Activated B cell treated with CpG ODN at 0.5 μM for 24 hours (primary cell): ENCODE measurements at places on chromosomes 7 and 10.

DNA sequence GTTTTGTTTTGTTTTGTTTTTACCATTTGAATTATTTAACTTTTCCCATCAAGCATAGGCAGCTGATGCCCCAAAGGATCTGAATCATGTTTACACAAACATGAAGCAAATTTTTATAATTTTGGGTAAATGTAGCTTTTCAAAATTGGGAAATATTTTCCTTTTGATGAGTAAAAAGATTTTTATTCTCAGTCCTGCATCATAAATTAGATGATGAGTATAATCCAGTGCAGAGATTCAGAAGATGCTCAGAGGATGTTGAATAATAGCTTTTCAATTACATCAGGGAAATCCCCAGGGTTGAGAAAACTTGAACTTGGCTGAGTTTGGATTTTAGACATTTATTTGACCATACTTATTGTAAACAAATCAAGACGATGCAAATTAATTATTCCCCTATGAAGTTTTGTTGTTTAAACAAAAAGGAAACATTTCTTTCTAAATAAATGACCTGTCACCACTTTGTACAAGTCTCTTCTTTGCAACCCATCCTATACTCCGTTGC lies 121.7 kb downstream of the FAM204A start:
- no peaks in the 10 kb centered on the region for H3K4me1 ChIP-seq
- DNase-seq: no peak
- no peaks in the 10 kb centered on the region for H3K36me3 ChIP-seq
- no peak overlapping the region for H3K27ac ChIP-seq
- H3K27me3 ChIP-seq: no peaks in the 10 kb centered on the region
- H3K4me3 ChIP-seq: no peak overlapping the region

- H3K4me3 ChIP-seq: no peak overlapping the region
- H3K27ac ChIP-seq: no peak overlapping the region
- H3K36me3 ChIP-seq: peaks cover 26% of the 10 kb centered on the region
- H3K27me3 ChIP-seq: no peaks in the 10 kb centered on the region
- peaks cover 4% of the 10 kb centered on the region for H3K4me1 ChIP-seq
These were observed 67.2 kb downstream of the ATAD1 start for GRCh38 chr10:87750817-87751216.

- no peak overlapping the region for H3K27ac ChIP-seq
- H3K27me3 ChIP-seq: peaks cover 2% of the 10 kb centered on the region
- H3K4me3 ChIP-seq: no peak overlapping the region
- H3K4me1 ChIP-seq: no peaks in the 10 kb centered on the region
- no peaks in the 10 kb centered on the region for H3K36me3 ChIP-seq
These were observed 35.9 kb downstream of the INSIG1 start for GRCh38 chr7:155333346-155334234.

GRCh38 chr7:114422507-114423501 lies 8.2 kb downstream of the FOXP2 start:
- no peak for DNase-seq
- H3K36me3 ChIP-seq: no peaks in the 10 kb centered on the region
- no peaks in the 10 kb centered on the region for H3K4me1 ChIP-seq
- no peak overlapping the region for H3K27ac ChIP-seq

GRCh38 chr7:131329176-131329570 lies 1.5 kb downstream of the MKLN1 start:
- H3K4me3 ChIP-seq: peak overlapping the region; percentile 98
- peaks cover 64% of the 10 kb centered on the region for H3K4me1 ChIP-seq
- no peak for DNase-seq
- peaks cover 17% of the 10 kb centered on the region for H3K36me3 ChIP-seq
- no peaks in the 10 kb centered on the region for H3K27me3 ChIP-seq
- peak overlapping the region; percentile 50 for H3K27ac ChIP-seq

GRCh38 chr7:82335927-82336326 lies 107.7 kb downstream of the CACNA2D1 start:
- DNase-seq: no peak
- no peak overlapping the region for H3K27ac ChIP-seq
- H3K4me1 ChIP-seq: no peaks in the 10 kb centered on the region
- H3K4me3 ChIP-seq: no peak overlapping the region
